ENCODE measurements at places on chromosomes 4 and X.

GRCh38 chr4:129350834-129351721 is 255.1 kb downstream of the C4orf33 start:
- no peak for DNase-seq

DNA sequence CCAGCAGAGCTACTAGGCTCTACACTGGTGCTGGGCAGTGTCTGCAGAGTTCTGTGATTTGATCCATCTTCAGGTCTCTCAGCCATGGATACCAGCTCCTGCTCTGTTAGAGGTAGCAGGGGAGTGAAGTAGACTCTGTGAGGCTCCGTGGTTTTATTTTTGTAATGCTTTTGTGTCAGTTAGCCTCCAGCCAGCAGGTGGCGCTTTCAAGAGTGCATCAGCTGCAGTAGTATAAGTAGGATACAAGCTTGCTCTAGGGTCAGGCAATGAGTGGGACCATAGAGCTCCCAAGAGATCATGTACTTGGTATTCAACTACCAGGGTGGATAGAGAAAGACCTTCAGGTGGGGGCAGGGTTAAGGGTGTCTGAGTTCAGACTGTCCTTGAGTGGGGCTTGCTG is 362.5 kb upstream of the TRAM1L1 start:
- no peak for DNase-seq

GRCh38 chrX:135480076-135480475 is 40.4 kb upstream of the INTS6L start:
- DNase-seq: no peak

GRCh38 chrX:17706676-17707075 is 30.6 kb upstream of the SCML1 start:
- no peak for DNase-seq

- no peak for DNase-seq
Measured at GRCh38 chrX:45479196-45479834, 278.6 kb upstream of the DIPK2B start.

DNA sequence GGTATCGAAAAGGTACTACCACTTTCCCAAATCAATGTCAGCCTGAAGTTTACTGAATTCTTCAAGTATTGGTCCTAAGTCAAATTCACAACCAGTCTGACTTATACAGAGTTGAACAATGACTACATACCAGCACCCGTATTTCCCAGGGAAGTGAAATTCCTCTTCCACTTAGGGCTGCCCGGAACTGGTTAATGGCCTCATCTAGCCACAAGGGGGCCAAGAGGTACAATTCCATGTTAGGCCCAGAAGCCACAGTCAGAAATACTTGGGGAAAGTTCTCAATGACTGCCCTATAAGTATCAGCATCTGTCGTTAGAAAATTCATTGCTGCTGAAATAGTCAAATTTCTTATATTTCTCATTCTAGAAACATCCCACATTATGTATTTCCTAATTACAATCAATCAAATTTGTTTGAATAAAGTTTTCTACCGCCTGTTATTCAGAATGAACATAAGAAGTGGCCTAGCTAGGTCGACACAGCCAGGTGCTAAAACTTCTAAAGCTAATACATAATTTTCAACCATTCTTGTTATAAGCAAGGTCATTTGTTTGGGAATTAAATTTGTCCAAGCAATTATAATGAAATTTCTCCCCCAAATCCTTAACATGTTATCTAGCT is 5.6 kb upstream of the PCDH7 start:
- DNase-seq: no peak

DNA sequence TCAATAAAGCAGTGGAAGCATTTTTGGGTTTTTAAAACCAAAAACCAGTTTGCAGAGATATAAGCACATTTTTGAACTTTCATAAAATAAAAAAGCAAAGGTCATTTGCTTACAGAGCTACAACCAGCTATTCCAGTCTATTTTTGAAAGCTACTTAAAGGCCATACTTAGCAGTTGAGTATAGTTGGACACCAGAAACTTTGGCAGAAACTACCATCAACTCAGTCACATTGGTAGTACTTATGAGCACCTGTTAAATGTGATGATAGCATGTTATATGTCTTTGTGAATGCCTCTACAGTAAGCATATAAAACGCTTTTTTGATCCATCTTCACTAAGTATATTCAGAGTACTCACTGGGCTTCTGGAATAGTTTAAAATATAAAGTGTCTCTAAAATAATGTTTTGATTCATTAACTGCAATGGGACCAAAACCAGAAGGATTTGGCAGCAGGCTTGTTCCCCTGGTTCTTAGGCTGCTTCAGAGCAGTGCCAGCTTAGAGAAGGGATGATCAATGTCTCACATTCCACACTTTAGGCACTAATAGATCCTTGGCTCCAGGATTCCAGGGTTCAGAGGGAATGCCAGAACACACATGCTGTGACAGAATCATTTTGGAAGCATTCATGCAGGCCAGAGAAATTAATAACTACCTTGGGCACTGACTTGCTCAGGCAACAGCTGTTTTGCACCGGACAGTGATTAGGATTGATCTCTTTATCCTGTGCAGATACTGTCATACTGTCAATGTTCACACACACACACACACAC is 103.9 kb downstream of the IQCM start:
- no peak for DNase-seq
